ENCODE measurements at places on chromosomes 16 and 17. TPM values are rescaled to one million over a fixed set of nuclear protein-coding genes. Genes with fewer than 3 reads are reported as not detected.

Gene SGCA
- not detected for total RNA-seq

Gene PRAC1
- not detected for total RNA-seq

Gene CNTD1
- under 0.01 TPM for total RNA-seq

Gene KRTAP4-3
- total RNA-seq, result not detected

Gene SLC13A2
- total RNA-seq, result not detected

Gene TMIGD1
- not detected for total RNA-seq

Gene EIF1
- total RNA-seq, result 67.3 TPM

Gene FN3K
- 3.2 TPM for total RNA-seq

Gene STAT5A
- 30.4 TPM for total RNA-seq

All from vein endothelial cell (primary cell).